Stimulated activated effector memory CD8-positive, alpha-beta T cell treated with anti-CD3 and anti-CD28 coated beads, Interleukin-12 subunit alpha, Interleukin-12 subunit beta, amount 100 ng/mL, for 72 hours (primary cell): ENCODE measurements at places on chromosomes 3 and 15.

DNA sequence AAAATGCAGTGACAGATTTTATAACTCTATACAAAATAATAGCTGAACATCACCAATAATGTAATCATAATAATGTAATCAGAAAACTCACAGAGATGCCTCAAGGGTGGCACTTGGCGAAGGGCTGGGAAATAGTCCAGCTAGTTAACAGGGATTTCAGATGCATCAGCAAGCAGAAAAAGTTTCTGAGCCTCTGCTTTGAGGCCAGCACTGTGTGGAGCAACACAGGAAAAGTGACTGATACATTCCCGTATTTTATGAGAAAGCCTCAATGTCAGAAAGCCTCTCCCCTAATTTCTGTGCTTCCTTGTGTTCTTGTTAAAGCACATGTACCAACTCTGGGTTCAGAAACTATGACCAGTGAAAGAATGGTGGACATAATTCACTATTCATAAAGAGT is 304.8 kb downstream of the VPS13C start:
- no peak for DNase-seq

- no peak for DNase-seq
Measured at GRCh38 chr15:45448066-45448915, 69.9 kb upstream of the GATM start.

DNA sequence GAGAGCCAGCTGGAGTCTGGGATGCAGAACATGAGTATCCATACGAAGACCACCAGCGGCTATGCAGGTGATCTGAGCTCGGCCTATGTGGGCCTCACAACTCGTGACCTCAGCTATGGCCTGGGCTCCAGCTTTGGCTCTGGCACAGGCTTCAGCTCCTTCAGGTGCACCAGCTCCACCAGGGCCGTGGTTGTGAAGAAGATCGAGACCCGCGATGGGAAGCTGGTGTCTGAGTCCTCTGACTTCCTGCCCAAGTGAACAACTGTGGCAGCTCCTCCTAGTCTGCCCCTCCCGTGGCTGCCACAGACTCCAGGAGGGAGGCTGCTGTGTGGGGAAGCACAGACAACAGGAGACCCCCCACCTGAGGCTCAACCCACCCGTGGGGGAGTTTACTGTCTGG is 3.6 kb upstream of the KPNA4 start:
- no peak for DNase-seq

GRCh38 chr15:100757661-100758060 is 122.0 kb upstream of the ALDH1A3 start:
- DNase-seq, result no peak

DNA sequence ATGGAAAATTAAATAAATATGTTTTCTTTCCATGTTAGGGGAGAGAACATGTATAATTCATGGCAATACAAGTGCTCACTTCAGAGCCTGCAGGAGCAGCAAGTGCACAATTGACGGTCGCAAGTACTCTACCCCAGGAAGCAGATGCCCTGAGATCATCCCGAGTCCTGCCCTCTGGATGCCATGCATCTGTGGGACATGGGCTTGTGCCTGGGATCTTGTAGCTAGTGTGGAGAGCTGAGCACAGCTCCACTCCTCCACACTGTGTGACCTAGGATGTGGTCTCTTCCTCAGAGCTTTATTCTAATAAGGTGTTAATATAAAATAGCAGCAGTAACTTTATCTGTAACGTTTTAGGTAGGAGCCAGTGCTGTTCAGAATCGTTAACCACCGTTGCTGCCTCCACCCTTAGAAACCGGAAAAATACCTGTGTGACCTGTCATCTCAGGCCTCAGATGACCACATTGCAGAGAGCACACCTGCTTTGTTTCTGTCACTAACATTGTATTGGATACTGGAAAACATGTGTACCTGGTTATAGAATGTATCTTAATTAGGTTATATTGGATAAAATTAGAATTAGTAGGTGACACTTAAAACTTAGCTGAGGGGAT is 105.0 kb upstream of the GOLGA6L6 start:
- DNase-seq, result no peak

- no peak for DNase-seq
Measured at GRCh38 chr15:26438316-26438715, 334.6 kb downstream of the GABRB3 start.

GRCh38 chr3:55572816-55573215 is 85.7 kb upstream of the WNT5A start:
- no peak for DNase-seq

- no peak for DNase-seq
Measured at GRCh38 chr3:8542190-8543135, 40.8 kb downstream of the LMCD1 start.

DNA sequence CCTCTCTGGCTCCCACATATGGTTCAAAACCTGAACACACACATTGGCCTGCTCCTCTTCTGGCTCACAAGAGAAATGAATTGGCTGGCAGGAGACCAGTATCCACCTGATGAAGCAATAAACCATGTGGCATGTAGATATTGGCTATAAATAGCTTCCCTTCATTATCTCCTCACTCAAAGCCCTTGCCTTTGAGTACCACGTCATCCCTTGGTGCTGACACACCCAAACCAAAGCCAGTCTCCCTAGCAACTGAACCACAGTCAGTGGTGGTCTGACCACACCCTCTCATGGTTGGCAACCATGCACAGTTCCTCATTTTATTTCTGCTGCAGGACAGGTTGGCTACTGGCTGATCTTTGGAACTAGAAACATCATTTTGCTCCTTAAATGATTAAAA is 98.8 kb downstream of the ZNF621 start:
- DNase-seq, result no peak

- no peak for DNase-seq
Measured at GRCh38 chr15:90945091-90945490, 9.6 kb upstream of the RCCD1 start.
